Esophagus mucosa (tissue), 1 donor: ENCODE measurements at places on chromosomes 3 and 15. TPM values are rescaled to one million over a fixed set of nuclear protein-coding genes. Genes with fewer than 3 reads are reported as not detected.

The GP9 gene
- total RNA-seq = not detected

The THBS1 gene
- total RNA-seq = 16.3 TPM

The GOLGA8T gene
- total RNA-seq = not detected

The PAQR5 gene
- total RNA-seq = 13.6 TPM

The PLSCR4 gene
- total RNA-seq = 8.8 TPM

The SLC28A1 gene
- total RNA-seq = not detected

The FILIP1L gene
- total RNA-seq = 2.3 TPM

The MESP2 gene
- total RNA-seq = 0.40 TPM

The SEMA5B gene
- total RNA-seq = not detected

The EFHB gene
- not detected for total RNA-seq

The A4GNT gene
- not detected for total RNA-seq

The BNC1 gene
- total RNA-seq = 39.6 TPM

The NEO1 gene
- total RNA-seq = 10.6 TPM

The ARPP21 gene
- not detected for total RNA-seq

The ROPN1 gene
- not detected for total RNA-seq

The TMIE gene
- 1.6 TPM for total RNA-seq

The KBTBD13 gene
- not detected for total RNA-seq

The PPARG gene
- 13.3 TPM for total RNA-seq

The ADAMTS17 gene
- 4.0 TPM for total RNA-seq
